ENCODE measurements at places on chromosomes 4 and X.

DNA sequence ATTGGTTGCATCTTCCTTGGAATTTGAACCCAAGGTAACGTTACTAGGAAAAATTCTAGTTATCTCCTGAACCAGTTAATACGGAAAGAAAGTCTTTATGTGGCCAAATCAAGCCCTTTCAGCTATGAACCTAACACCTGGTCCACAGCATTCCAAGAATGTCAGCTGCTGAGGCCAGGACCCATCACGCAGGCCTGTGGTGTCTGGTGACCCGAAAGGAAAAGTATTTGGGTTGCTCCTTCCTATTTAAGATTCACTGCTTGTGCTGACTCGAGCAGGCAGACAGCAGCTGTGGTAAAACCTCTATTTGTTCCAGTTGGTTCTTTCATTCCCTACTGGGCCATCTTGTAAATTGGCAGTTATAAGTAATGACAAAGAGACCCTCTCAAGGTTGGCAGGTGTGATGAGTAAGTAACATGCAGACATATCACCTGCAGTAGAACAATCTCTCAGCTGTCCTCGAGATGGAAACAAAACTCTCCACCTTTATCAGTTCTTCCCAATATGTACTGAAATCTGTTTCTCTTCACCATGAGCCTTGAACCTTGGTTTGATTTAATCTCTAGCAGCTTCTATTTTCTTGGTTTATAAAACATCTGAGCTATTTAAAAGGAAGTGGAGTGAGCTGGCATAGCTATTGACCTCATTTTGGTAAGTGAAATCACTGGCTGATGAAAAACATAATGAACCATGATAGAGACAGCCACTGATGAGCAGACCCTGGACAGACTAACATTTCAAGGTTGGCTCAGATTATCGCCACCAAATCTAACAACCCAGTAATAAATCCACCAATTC is 182.1 kb upstream of the SMIM31 start:
- H3K4me3 ChIP-seq, result no peak overlapping the region
- no peak overlapping the region for H3K27ac ChIP-seq
- no peaks in the 10 kb centered on the region for H3K36me3 ChIP-seq
- no peaks in the 10 kb centered on the region for H3K4me1 ChIP-seq
- H3K27me3 ChIP-seq, result no peaks in the 10 kb centered on the region

DNA sequence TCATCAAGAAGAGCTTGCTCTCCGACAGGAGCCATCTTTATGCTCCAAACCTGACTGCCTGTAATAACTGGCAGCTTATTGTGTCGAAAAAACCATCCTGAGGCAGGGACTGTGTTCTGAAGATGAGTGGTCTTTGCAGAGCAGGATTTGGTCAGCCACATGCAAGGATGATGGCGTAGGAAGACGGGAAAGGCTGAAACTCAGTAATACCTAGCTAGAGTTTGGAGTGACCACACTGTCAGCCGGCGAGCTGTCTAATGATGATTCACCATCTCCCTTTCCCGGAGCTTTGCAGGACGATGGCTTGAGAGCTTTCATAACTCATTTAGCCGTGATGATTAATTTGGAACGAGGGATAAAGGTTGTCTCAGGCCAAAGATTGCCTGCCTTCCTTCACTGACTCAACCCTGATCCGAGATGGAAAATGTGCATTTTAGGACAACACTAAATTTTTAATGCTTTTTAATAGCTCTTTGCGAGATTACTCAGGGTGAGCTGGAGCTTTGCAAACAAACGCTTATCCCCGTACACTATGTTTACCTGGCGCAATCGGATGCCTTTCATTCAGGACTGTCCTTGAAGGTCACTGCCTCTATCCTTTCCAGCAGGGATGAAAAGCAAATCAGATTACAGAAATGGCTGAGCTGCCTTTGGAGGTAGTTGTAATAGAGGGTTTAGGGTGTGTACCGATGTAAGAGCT is 288.5 kb downstream of the ASMT start:
- H3K4me1 ChIP-seq, result no peaks in the 10 kb centered on the region
- no peaks in the 10 kb centered on the region for H3K36me3 ChIP-seq
- no peak for DNase-seq
- peaks cover 5% of the 10 kb centered on the region for H3K27me3 ChIP-seq
- H3K4me3 ChIP-seq, result no peak overlapping the region

DNA sequence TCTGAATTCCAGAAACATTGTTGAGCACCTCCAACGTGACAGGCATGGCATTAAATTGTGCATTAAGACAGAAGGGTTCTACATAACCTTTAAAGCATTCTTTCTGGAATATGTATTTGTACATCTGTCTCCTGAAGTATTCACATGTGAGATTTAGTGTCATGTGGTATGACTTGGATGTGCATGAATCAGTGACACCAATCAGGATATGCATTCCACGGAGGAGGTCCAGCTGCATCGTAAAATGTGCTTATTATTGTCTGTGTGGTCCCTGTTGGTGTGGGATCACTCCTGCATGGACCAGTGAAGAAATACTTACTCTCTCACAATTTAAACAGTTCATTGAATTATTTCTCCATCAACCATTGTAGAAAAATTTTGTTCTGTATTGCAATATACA is 149.0 kb downstream of the MID1 start:
- no peak overlapping the region for H3K27ac ChIP-seq
- H3K4me1 ChIP-seq, result peaks cover 6% of the 10 kb centered on the region
- DNase-seq, result no peak
- no peak overlapping the region for H3K4me3 ChIP-seq
- peaks cover 2% of the 10 kb centered on the region for H3K27me3 ChIP-seq
- no peaks in the 10 kb centered on the region for H3K36me3 ChIP-seq

DNA sequence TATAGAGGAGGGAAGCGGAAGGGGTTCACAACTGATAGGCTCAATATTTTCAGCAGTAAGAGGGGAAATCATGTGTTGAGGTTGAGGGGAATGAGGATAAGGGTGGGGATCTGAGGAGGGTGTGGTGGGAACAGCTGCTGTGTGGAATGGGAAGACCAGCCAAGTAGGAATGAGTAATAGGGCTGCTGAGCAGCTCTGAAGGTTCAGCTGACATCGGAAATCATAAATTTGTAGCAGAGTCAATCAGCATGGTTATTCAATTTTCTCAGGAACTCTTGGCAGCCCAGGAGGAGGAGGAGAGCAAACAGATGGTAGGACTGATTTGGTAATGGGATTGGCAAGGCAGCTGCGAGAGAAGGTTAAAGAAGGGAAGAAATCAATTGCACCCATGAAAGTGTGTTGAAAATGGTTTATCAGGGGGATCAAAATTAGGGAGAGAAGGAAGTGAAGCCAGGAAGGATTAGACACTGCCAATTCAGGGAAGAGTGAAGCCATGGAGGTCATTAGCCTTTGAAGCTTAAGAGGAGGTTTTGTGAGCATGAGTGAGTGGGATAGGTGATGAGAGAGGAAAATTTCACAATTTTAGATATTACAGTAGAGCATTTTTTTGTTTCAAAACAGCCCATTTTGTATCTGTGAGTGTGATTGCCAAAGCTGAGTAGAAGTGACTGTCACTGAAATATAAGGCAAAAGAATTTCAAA is 82.6 kb downstream of the PCDH7 start:
- DNase-seq, result no peak
- no peak overlapping the region for H3K4me3 ChIP-seq
- no peaks in the 10 kb centered on the region for H3K4me1 ChIP-seq

- no peak for DNase-seq
- H3K27ac ChIP-seq, result no peak overlapping the region
- no peaks in the 10 kb centered on the region for H3K4me1 ChIP-seq
- no peak overlapping the region for H3K4me3 ChIP-seq
These were observed 17.9 kb downstream of the NAT8L start for GRCh38 chr4:2076908-2077536.

- H3K4me3 ChIP-seq, result no peak overlapping the region
- H3K27ac ChIP-seq, result no peak overlapping the region
- no peaks in the 10 kb centered on the region for H3K27me3 ChIP-seq
- DNase-seq, result no peak
- no peaks in the 10 kb centered on the region for H3K36me3 ChIP-seq
These were observed 309.9 kb downstream of the DHX15 start for GRCh38 chr4:24274381-24274941.

DNA sequence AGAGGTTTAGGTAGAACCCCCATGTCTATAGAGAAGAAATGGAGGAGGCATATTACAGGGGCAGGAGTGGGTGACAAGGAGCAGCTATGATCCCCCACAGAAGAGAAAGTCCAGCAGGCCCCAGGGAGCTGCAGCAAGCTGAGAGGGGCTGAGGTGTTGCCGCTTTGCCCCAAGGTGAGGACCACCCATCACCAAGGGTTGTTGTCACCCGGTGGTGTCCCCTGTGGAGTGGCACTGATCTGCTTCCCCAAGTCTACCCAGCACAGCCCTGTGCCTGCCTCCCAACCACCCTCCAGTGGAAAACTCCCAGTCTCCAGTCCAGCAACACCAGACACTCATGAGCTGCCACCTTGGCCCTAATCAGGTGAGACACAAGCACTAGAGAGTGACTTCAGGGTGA is 149.3 kb upstream of the NOCT start:
- DNase-seq, result no peak
- peaks cover 5% of the 10 kb centered on the region for H3K27me3 ChIP-seq
- H3K27ac ChIP-seq, result no peak overlapping the region
- no peaks in the 10 kb centered on the region for H3K36me3 ChIP-seq

DNA sequence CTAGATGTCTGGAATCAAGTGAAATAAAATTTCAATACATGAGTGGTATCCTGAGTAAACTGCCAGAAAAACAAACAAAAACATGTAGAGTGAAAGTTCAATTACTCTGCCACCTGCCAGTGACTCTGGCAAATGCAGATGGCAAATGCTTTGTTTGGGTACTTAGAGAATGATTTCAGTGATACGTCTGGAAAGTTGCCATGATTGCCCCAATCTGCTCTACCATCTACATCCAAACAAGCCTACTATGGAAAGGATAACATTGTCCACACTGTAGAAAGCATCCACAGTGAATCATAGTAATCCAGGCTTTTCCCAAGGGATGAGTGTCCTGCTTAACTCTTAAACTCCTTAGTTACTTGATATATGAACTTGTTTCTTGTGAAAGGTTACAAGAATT is 3.4 kb downstream of the SPATA4 start:
- no peak for DNase-seq
- no peak overlapping the region for H3K4me3 ChIP-seq
- peaks cover 5% of the 10 kb centered on the region for H3K4me1 ChIP-seq
- H3K36me3 ChIP-seq, result no peaks in the 10 kb centered on the region

DNA sequence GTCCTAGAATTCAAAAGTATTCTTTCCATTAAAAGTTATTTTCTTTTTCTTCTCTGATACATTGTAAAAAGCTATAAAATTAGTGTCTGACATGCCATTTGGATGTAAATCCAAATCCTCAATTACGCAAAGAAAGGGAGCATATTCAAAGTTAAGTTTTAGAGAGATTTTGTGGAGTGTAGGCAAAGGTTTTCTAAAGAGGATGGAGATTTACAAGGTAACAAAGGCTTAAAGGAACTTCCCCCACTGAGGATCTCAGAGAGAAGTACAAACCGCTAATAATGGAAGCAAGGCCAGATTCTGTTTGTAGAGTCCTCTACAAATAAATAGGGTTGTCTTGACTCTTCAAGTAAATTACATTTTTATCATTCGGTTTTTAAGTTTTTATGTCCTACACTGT is 91.0 kb upstream of the MAPK10 start:
- H3K27ac ChIP-seq, result no peak overlapping the region
- H3K4me3 ChIP-seq, result no peak overlapping the region
- no peak for DNase-seq
- no peaks in the 10 kb centered on the region for H3K4me1 ChIP-seq
- H3K27me3 ChIP-seq, result peaks cover 14% of the 10 kb centered on the region

DNA sequence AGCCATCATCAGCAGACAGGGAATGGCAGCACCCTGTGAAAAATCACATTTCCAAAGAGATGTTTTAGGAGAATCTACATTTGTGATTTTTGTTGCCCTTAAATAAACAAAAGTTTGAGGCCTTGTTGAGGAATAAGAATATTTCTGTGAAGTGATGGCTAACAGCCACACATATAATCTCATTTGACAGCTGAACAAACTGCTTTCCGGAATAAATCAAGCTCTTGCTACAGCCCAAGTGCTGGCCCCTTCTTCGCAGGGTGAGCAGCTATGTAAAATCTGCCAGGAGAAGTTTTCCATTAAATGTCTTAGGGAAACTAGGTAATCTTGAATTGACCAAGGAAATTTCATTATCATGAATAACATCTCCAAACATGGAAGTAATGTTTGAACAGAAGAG is 106.4 kb upstream of the GPM6B start:
- no peaks in the 10 kb centered on the region for H3K36me3 ChIP-seq
- peaks cover 1% of the 10 kb centered on the region for H3K27me3 ChIP-seq
- no peak overlapping the region for H3K27ac ChIP-seq
- no peak overlapping the region for H3K4me3 ChIP-seq
- no peaks in the 10 kb centered on the region for H3K4me1 ChIP-seq
- DNase-seq, result no peak

- peaks cover 3% of the 10 kb centered on the region for H3K4me1 ChIP-seq
- H3K27me3 ChIP-seq, result peaks cover 2% of the 10 kb centered on the region
- DNase-seq, result no peak
- H3K27ac ChIP-seq, result no peak overlapping the region
These were observed 23.6 kb downstream of the CFAP99 start for GRCh38 chr4:2442175-2442993.

GRCh38 chr4:80073473-80074008 is 512 bp upstream of the ANTXR2 start:
- H3K27ac ChIP-seq, result peak overlapping the region; percentile 97
- peaks cover 23% of the 10 kb centered on the region for H3K4me1 ChIP-seq
- peak; percentile 54 for DNase-seq
- H3K4me3 ChIP-seq, result peak overlapping the region; percentile 94

DNA sequence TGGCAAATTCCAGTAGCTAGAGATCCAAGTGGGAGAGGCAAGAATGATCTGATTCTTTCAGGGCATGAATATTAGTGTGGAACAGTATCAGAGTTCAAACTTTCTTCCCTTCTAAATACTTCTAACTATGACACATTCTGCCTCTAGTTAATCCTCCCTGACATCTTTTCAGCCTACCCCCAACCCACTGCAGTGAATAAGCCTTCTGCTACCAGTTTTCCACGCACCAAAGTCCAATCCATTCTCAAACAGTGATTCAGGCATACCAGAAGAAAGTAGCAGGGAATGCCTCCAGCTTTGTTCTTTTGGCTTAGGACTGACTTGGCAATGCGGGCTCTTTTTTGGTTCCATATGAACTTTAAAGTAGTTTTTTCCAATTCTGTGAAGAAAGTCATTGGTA is 155.4 kb upstream of the FTHL17 start:
- no peaks in the 10 kb centered on the region for H3K27me3 ChIP-seq
- DNase-seq, result no peak
- H3K36me3 ChIP-seq, result peaks cover 2% of the 10 kb centered on the region

- H3K27ac ChIP-seq, result peak overlapping the region; percentile 7
- H3K27me3 ChIP-seq, result no peaks in the 10 kb centered on the region
- DNase-seq, result no peak
These were observed 459.9 kb upstream of the BOD1L1 start for GRCh38 chr4:14087459-14087858.

DNA sequence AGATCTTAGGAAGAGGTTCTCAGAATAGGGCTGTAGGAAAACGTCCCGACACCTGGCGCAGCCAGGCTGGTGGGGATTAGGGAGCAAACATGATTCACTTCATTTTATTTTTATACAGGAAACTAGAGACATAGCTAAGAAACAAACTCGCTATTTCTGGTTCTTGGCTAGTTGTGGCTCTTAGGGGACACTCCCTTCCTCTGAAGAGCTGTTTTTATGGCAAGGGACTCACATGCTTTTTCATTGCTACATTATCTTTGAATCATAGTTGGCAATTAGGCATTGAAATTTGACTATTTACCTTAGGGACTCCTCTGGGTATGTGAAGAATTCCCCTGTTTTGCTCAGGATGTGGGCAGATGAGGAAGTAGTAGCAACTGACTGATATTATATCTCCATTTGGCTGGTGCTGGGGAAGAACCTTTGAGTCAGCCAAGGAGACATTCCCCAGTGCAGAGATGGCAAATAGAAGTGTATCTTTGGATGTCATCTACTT is 174.5 kb downstream of the SMIM20 start:
- H3K4me1 ChIP-seq, result peaks cover 13% of the 10 kb centered on the region
- H3K27ac ChIP-seq, result peak overlapping the region; percentile 75
- H3K27me3 ChIP-seq, result no peaks in the 10 kb centered on the region
- DNase-seq, result no peak
